Renal pelvis (tissue), 12 donors: ENCODE measurements at places on chromosomes 6 and 20. TPM values are rescaled to one million over a fixed set of nuclear protein-coding genes. Genes with fewer than 3 reads are reported as not detected.
A peak's percentile ranks its signal among the peaks of the same experiment; 100 is the strongest.

DNA sequence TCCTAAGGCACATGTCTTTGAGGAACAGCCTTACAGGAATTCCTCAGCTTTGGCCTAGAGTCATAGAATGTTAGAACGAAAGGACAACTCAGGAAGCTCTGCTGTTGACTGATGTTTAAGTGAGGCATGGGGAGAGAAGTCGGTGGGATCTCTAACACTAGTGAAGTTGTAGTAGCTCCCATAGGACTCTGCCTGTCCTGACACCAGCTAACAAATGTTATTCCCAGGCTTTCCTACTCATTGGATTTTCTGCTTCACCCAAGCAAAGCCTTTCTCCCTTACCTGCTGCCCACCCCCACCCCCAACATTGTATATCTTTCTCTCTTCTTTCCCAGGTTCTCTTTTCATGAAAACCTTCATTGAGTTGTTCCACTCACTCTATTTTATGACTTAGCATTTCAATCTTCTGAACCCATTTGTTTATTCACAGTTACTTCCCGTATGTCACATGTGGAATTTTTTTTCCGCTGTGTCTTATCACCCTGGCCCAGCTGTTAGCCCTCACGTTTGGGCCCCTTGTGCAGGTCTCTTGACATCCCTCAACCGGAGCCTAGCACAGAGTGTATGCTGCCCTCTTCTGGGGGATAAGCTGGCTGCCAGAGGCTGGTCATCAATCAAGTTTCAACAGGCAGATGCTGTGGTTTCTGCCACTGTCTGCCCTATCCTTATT lies 39.2 kb upstream of the RNF8 start:
- DNase-seq = peak; percentile 42

ZNF831 gene
- polyA plus RNA-seq = 0.09 TPM

- DNase-seq = no peak
These were observed 459.5 kb downstream of the KIF16B start for GRCh38 chr20:16113736-16114135.

DNA sequence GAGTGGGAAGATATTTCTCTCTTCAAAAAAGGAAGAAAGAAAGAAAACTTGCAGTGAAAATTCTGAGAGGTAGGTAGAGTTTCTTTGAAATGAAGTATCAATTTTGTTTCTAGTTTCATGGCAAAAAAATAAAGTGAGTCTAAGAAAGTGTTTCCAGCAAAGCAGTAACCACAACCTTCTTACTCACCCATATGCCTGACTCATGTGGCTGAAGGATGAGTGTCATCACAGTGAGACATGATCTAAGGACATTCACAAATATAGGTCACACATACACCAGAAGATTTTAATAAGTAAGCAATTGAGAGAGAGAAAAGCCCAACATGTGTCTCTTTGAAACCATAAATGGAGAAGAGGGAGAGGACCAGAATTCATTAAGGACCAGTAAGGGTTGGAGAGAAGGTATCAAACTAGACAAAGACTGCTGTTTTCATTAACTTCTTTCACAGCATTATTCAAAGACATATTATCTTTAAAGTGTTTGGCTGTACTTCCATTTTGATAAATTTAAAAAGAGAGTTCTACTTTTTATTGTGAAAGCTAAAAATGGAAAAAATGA lies 169.5 kb downstream of the FRK start:
- no peak for DNase-seq

CYP24A1 gene
- 4.1 TPM for polyA plus RNA-seq

DNA sequence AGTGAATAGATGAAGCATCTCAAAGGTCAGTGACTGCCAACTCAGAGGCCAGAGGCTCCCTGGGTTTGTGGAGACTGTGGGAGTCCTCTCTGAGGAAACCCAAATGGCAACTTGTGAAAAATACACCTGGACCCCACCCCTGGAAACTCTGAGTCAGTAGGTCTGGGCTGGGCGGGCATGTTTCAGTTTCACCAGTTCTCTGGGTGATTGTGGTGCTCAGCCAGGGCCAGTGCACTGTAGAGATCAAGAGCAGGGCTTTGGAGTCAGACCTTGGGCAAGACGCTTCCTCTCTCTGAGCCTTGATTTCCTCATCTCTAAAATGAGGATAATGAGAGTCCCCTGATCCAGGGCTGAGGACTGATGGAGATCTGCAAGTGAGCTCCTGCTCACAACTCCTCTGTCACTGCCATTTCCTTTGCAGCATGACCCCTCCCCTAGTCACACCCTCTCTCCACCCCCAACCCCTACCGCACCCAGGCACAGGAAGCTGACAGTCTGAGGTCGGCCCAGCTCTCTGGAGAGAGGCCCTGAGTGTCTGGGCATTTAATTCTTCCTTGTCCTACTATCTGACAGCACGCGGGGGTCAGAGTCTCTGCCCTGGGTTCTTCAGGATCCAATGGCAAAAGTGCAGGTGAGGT lies 5.1 kb downstream of the DEF6 start:
- no peak for DNase-seq

SPATS1 gene
- polyA plus RNA-seq = not detected

KCNG1 gene
- 7.6 TPM for polyA plus RNA-seq

- DNase-seq = no peak
These were observed 45.6 kb downstream of the EDN1 start for GRCh38 chr6:12335717-12336116.

DNA sequence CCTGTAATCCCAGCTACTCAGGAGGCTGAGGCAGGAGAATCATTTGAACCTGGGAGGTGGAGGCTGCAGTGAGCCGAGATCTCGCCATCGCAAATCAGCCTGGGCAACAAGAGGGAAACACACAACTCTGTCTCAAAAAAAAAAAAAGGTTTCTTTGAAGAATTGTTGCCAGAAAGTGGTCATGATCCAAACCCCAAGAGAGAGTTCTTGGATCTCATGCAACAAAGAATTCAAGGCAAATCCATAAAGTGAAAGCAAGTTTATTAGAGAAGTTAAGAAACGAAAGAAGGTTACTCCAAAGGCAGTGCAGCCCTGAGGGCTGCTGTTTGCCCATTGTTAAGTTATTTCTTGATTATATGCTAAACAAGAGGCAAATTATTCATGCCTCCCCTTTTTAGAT lies 14.5 kb upstream of the KIFC1 start:
- DNase-seq = no peak

- DNase-seq = no peak
These were observed 20.8 kb downstream of the PANK2 start for GRCh38 chr20:3909952-3910366.

KHDRBS2 gene
- 2.0 TPM for polyA plus RNA-seq

DEFB112 gene
- not detected for polyA plus RNA-seq

DNA sequence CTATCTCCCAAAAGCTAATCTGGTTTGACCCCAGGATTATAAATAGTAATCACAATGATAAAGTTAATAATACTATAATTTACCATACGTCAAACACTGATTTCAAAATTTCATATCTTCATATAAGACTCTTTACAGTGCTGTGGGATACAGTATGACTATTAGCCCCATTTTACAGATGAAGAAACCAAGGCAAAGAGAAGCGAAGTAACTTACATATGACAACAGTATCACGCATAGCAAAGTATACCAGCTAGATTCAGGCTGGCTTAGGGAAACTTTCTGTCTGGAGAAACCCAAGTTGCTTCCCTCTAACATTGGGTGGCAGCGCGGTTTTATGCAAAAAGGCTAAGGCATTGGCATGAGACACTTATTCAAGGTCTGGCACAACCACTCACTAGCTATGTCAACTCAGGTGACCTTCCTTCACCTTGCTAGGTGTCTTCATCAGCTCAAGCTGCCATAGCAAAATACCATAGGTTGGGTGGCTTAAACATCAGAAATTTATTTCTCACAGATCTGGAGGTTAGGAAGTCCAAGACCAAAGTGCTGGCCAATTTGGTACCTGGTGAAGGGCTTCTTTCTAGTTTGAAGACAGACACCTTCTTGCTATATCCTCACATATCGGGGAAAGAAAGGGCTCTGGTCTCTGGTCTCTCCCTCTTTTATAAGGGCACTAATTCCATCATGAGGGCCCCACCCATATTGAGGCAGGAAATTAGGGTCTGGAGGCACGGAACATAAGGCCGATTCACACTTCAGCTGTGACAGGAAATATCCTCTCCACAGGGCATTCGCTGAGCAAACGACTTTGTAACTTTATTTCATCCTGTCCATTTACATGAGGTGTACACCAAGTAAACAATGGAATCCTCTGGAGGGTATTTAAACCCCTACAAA lies 22.4 kb upstream of the UTRN start:
- no peak for DNase-seq

BPIFB1 gene
- polyA plus RNA-seq = not detected

GRCh38 chr20:62097881-62098407 lies 24.3 kb upstream of the LSM14B start:
- DNase-seq = no peak

DNA sequence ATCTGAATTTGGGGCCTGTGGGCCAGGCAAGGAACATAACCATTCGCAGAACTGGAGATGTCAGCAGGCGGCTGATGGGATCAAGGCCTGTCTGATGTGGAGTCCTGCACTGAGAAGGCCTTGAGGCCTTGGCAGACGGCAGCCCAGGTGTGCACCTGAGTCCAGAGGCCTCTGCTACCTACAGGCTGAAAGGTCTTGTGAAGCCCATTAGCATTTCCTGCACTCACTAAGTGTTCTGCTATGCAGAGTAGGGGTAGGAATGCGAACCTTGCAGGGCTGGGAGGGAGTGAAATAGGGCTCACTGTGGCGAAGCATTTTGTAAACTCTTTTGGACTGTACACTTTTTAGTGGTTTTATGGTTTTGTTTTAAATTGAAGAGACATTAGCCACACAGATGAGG lies 48.3 kb upstream of the RNF24 start:
- DNase-seq = no peak

DNA sequence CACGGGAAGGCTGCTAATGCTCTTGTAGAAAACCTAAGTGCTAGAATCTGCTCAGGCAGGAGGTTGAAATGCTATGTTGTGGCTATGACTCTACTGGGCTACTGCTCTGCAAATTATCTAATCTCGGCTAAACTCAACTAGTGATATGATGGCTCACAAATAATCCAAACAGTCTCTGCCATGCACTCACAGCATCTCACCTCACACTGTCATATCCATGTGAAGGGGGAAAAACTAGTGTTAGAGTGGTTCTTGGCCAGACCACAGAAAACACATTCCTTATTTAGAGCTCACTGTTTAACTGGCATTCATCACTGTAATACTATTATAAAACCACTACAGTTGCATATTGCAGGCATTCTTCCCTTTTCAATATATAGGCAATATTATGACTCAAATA lies 81.8 kb upstream of the DST start:
- no peak for DNase-seq

SLC17A1 gene
- polyA plus RNA-seq = 32.8 TPM

GRCh38 chr20:64223526-64224067 lies 32.0 kb upstream of the PCMTD2 start:
- peak; percentile 53 for DNase-seq

DNA sequence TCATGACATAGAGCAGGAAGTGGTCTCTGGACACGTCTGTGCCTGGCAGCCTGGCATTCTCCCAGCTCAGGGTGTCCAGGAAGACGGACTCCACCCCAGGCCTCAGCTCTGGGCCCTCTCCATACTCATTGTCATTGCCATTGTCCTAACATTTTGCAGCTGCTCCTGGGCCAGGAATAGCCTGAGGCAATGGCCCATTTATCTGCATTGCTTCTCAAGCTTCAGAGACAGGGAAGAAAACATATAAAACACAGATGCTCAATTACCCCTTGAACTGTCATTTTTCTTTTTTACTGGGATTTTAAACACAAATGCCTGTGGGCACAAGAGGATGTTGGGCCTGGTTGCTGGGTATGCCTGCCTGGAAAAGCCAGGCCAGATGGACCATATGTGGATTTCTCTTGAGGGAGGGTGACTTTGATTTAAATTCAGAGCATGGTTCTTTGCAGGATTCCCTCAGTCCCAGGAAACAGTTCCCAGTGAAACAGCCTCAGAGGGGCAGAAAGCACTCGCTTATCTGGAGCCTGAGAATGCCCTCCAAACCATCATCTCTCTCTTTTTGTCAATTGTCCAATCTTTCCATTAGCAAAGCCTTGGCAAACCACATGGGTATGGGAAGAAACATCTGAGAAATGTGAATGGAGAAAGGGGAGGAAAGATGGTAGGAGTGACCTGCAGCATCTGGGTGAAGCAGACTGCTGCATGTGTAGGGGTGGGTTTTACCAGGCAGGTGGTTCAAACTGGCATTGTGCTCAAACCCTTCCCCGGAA lies 17.9 kb downstream of the LAMP5 start:
- DNase-seq = no peak

DNA sequence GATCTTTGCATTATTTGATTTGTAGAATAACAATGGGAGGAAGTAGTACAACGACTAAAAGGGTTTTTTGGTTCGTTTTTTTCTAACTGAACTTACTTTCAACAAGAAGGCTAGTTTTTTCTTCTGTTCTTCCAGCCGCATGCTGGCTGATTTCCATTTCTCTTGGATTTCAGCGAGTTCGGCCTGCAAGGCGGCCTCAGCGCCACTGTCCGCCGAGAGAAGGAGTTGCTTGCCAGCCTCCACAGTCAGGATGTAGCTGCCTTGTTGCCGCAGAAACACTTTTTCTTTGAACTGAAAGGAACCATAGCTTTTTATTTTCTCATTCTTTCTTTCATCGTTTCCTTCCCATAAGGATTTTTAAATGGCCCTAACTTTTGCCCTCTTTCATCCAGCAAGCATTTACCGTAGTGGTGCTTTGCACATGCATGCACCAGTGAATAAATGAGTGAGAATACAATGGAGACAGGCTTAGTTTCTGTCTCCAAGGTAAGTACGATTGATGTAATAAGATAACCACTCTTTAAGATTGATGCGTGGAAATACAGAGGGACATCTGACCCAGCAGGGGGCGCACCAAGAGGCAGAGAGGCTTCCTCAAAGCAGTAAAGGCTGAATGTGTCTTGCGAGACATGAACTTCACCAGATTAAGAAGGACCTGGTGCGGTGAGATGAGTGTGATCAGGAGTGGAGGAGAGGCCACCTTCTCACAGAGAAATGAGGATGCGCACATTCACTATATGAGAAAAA lies 398.8 kb downstream of the ESR1 start:
- no peak for DNase-seq

- no peak for DNase-seq
These were observed 18.0 kb upstream of the MYL9 start for GRCh38 chr20:36523341-36523740.
